CD8-positive, alpha-beta T cell (primary cell): ENCODE measurements at places on chromosomes 6 and 20.

GRCh38 chr6:26318459-26319404, 46.3 kb upstream of the BTN3A2 start:
- no peak for DNase-seq

GRCh38 chr6:169859978-169860703, 108.7 kb downstream of the ERMARD start:
- DNase-seq: no peak

GRCh38 chr20:60050193-60050947, 92.1 kb downstream of the CDH26 start:
- no peak for DNase-seq

GRCh38 chr6:47690214-47690613, 8.2 kb upstream of the ADGRF4 start:
- no peak for DNase-seq

DNA sequence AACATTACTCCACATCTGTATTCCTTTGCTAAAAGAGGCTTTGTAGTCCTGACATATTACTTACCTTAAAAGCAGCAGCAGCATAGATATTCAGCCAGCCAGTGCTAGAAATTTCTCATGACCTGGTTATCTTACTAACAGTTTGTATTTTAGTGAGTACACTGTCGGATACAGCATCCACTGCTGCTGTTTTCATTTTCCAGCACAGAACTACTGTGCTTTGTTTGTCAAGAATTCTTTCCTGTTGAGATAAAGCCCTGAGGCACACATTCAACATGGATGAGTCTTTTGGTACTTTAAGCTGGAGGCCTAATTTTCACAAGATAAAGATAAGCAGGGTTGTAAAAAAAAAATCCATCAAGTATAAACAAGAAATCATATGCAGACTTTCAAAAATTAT, 311.2 kb upstream of the OPRM1 start:
- DNase-seq: no peak

- DNase-seq: no peak
These were observed 143.7 kb downstream of the RALGAPA2 start for GRCh38 chr20:20568604-20569205.

GRCh38 chr6:116010790-116011401, 49.8 kb downstream of the FRK start:
- DNase-seq: peak; percentile 57

- no peak for DNase-seq
These were observed 213.5 kb upstream of the PLN start for GRCh38 chr6:118334634-118335033.

GRCh38 chr6:106870069-106870468, 104.5 kb downstream of the CD24 start:
- DNase-seq: no peak
